Activated T-helper 9 cell treated with anti-CD3 and anti-CD28 coated beads, Interleukin-2, amount 50 U/mL, for 16 hours (primary cell): ENCODE measurements at places on chromosomes 3 and 15.

DNA sequence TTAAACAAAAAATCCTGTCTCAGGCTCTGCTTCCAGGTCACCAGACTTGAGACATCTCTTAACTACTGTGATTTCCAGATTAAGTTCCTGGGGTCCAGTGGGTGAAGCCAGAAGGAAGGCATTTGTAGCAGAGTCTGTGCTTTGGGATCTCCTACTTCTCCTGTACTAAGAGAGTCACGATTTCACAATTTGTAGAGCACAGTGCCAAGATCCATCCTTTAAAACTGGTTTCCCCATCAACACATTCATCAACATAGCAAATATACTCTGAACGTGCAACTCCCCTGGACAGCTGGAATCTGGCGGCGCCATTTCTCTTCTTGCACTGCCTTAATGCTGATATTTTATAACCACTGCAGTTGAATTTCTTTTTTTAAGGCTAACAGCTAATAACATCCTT lies 33.2 kb downstream of the CDCP1 start:
- DNase-seq: no peak

- no peak for DNase-seq
Observed at GRCh38 chr3:38590521-38590920, 59.0 kb downstream of the SCN5A start.

DNA sequence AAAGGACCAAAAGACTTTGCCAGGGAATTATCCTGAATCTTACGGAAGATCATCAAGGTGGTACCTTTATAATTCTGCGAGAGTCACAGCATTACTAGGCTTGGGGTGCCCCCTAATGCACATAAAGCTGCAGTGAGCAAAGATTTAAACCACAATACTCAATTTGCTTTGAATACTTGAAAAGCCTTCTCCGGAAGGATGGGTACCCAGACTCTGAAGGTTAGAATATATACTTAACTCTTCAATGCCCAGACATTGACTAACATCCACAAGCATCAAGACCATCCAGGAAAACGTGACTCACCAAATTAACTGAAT lies 117.8 kb upstream of the KCNH8 start:
- no peak for DNase-seq

- no peak for DNase-seq
Observed at GRCh38 chr3:187498211-187498724, 130.1 kb downstream of the RTP4 start.

GRCh38 chr3:95905182-95905581 lies 909.2 kb upstream of the EPHA6 start:
- no peak for DNase-seq

DNA sequence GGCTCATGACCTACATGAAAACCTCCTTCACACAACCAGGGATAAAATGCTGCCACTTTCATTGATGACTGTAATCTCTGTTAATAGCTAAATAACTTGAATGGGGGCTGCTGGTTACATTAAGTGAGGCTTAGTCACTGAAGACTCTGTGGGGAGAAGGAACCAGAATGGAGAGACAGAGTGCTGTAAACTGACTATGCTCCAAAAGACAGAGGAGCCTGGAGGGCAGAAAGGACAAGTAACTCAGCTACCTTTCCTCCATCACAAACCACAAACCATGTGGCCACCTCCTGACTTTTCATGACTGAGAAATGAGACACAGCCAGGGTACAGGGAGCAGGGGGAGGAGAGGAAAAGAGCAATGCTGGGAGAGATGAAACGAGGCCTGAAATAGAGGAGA lies 97.1 kb upstream of the TRIM42 start:
- DNase-seq: no peak
